Activated T-helper 2 cell treated with anti-CD3 and anti-CD28 coated beads, Interferon-gamma antibody, Interleukin-2, Interleukin-4, amounts not matched to agents 10 μg/mL and 5 μg/mL and 100 μg/mL, durations not matched to agents 14 hours and 24 hours and 36 hours (primary cell): ENCODE measurements at places on chromosomes 5 and 9. TPM values are rescaled to one million over a fixed set of nuclear protein-coding genes. Genes with fewer than 3 reads are reported as not detected.

The OGN gene
- not detected in 2 replicates for total RNA-seq

The MAST4 gene
- total RNA-seq: 5.4 and 6.1 TPM in 2 replicates

The HTR1A gene
- total RNA-seq: not detected in 2 replicates

The DMRT1 gene
- not detected in 2 replicates for total RNA-seq

The PFN3 gene
- total RNA-seq: not detected in 2 replicates

The FOXD4 gene
- 0.09 TPM in 1 of 2 replicates, not detected in the other for total RNA-seq

The LCN2 gene
- not detected in 2 replicates for total RNA-seq
